Activated CD4-positive, alpha-beta T cell treated with anti-CD3 and anti-CD28 coated beads, Interleukin-2, amount 10 ng/mL, durations not matched to agents 24 days and 14 days (primary cell): ENCODE measurements at places on chromosomes 5 and 9. TPM values are rescaled to one million over a fixed set of nuclear protein-coding genes. Genes with fewer than 3 reads are reported as not detected.

Gene AGXT2
- total RNA-seq = not detected in 2 replicates

Gene DMRTA1
- total RNA-seq = not detected in 2 replicates

Gene DENND4C
- total RNA-seq = 13.6 and 16.8 TPM in 2 replicates

Gene DCANP1
- total RNA-seq = not detected in 2 replicates

Gene CORO2A
- total RNA-seq = 0.92 and 1.4 TPM in 2 replicates

Gene DDX4
- total RNA-seq = 0.19 and 0.40 TPM in 2 replicates

Gene MTREX
- 123 and 128 TPM in 2 replicates for total RNA-seq

Gene PROP1
- total RNA-seq = not detected in 2 replicates

Gene ALDOB
- not detected in 2 replicates for total RNA-seq

Gene SERF1A
- total RNA-seq = 7.3 and 8.8 TPM in 2 replicates

- no peak overlapping the region for H3K4me3 ChIP-seq
- H3K4me1 ChIP-seq = peaks cover 6% of the 10 kb centered on the region
- peak; percentile 93 for DNase-seq
- H3K36me3 ChIP-seq = no peaks in the 10 kb centered on the region
- H3K27me3 ChIP-seq = peaks cover 24% of the 10 kb centered on the region
- H3K27ac ChIP-seq = no peak overlapping the region
These were observed 22.0 kb downstream of the ENHO start for GRCh38 chr9:34500623-34501267.

DNA sequence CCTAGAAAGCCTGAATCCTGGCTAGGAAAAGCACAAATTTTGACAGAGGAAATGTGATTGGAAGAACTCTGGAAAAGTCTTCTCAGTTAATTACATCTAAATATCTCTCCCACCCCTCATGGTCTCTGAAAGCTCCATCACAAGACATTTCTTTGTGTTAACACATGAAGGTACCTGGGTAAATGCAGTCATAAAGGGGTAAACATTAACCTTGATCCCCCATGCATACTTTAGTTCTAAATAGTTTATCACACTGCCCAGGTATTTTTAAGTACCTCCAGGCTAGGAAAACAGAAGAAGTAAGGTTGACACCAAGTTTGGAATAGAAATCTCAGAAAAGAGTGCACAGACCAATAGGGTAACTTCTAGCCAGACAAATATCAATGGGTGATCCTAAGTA is 334.5 kb downstream of the PIK3R1 start:
- H3K4me1 ChIP-seq = no peaks in the 10 kb centered on the region
- DNase-seq = no peak
- H3K27ac ChIP-seq = no peak overlapping the region
- H3K36me3 ChIP-seq = no peaks in the 10 kb centered on the region

- H3K4me1 ChIP-seq = peaks cover 32% of the 10 kb centered on the region
- DNase-seq = peak; percentile 98
- H3K27ac ChIP-seq = peak within 1 kb of the TSS; percentile 94
- peaks cover 21% of the 10 kb centered on the region for H3K36me3 ChIP-seq
- H3K27me3 ChIP-seq = peaks cover 13% of the 10 kb centered on the region
- peak within 1 kb of the TSS; percentile 92 for H3K4me3 ChIP-seq
These were observed at the start of gene GADD45G for GRCh38 chr9:89604729-89605464. Gene GADD45G, plus strand, starts transcription at chr9:89605012. Its CDS starts 110 bp downstream, at chr9:89605122.

- peak overlapping the region; percentile 7 for H3K27ac ChIP-seq
- peaks cover 26% of the 10 kb centered on the region for H3K4me1 ChIP-seq
- H3K4me3 ChIP-seq = no peak overlapping the region
- H3K36me3 ChIP-seq = peaks cover 56% of the 10 kb centered on the region
- DNase-seq = no peak
These were observed 12.1 kb downstream of the MGAT1 start for GRCh38 chr5:180790524-180790923.

GRCh38 chr5:514101-514485 is 10.2 kb downstream of the SLC9A3 start:
- no peaks in the 10 kb centered on the region for H3K4me1 ChIP-seq
- peaks cover 19% of the 10 kb centered on the region for H3K27me3 ChIP-seq
- H3K4me3 ChIP-seq = no peak overlapping the region
- no peaks in the 10 kb centered on the region for H3K36me3 ChIP-seq

GRCh38 chr5:88929385-88929784 is 46.4 kb upstream of the MEF2C start:
- no peak for DNase-seq
- H3K27me3 ChIP-seq = no peaks in the 10 kb centered on the region
- H3K36me3 ChIP-seq = no peaks in the 10 kb centered on the region
- H3K4me3 ChIP-seq = no peak overlapping the region
- no peak overlapping the region for H3K27ac ChIP-seq
- no peaks in the 10 kb centered on the region for H3K4me1 ChIP-seq

GRCh38 chr5:171580502-171581265 is 161.2 kb downstream of the FGF18 start:
- H3K27ac ChIP-seq = no peak overlapping the region
- DNase-seq = no peak
- no peak overlapping the region for H3K4me3 ChIP-seq
- no peaks in the 10 kb centered on the region for H3K4me1 ChIP-seq

DNA sequence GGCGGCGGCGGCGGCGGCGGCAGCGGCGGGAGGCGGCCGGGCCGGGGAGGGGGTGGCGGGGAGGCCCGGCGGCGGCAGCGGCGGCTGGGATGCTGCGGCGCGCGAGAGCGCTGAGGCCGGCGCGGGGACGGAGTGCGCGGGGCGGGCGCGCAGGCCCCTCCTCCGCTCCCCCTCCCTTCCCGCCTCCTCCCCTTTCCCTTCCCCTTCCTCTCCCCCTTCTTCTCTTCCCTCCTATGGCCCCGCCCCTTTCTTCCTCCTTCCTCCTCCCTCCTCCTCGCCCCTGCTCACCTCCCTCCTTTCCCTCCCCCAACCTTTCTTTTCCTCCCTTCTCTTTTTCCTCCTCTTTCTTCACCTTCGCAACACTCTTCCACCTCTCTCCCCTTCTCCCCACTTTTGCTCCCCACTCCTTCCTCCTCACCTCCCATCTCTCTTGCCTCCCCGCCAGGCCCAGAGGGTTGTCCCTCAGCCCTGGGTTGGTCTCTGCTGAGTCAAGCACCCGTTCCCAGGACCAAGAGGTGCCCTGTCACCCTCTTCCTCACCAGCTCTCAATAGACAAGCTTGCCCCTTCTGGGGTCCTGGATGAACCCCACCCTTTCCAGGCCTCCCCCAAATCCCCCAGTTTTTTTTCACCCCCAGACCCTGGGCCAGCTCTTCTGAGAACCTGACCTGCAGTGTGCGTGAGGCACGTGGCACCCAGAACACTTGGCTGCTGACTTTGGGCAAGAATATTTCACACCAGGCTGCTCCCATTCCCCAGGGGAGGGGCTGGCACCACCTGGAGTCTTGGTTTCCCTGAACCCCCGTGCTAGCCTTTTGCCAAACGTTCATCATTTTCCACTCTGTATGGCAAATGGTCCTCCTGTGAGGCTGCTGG is at the start of gene SEMA4D:
Gene SEMA4D (minus strand): TSS at position 136 of the 874 bp plus-strand sequence. CDS start 92,657 bp downstream, outside the sequence.
- no peaks in the 10 kb centered on the region for H3K27me3 ChIP-seq
- H3K36me3 ChIP-seq = peaks cover 34% of the 10 kb centered on the region
- peaks cover 79% of the 10 kb centered on the region for H3K4me1 ChIP-seq
- DNase-seq = peak; percentile 86
- H3K4me3 ChIP-seq = peak within 1 kb of the TSS; percentile 92

GRCh38 chr9:86443992-86444391 is 89.8 kb upstream of the TUT7 start:
- H3K36me3 ChIP-seq = no peaks in the 10 kb centered on the region
- H3K4me3 ChIP-seq = no peak overlapping the region
- H3K27me3 ChIP-seq = peaks cover 3% of the 10 kb centered on the region
- no peak for DNase-seq

DNA sequence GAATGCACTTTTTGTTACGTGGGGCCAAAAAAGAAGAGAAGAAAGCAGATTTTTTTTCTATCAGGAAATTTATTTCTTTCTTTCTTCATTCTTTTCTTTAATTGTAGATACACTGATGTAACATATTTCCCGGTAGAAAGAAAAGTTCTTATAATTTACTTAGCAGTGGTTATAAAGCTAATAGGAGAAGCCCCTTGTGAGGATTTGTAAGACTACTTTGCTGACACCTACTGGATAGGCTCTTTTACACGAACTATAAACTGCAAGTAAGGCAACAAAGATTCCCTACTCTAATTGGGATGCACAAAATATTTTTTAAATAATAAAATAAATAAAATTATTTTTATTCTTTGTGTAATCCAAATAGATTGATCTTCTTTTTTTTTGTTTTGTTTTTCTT is 284.4 kb downstream of the DNAH5 start:
- H3K4me3 ChIP-seq = no peak overlapping the region
- H3K27ac ChIP-seq = no peak overlapping the region
- no peaks in the 10 kb centered on the region for H3K36me3 ChIP-seq
- H3K27me3 ChIP-seq = no peaks in the 10 kb centered on the region
- H3K4me1 ChIP-seq = no peaks in the 10 kb centered on the region

DNA sequence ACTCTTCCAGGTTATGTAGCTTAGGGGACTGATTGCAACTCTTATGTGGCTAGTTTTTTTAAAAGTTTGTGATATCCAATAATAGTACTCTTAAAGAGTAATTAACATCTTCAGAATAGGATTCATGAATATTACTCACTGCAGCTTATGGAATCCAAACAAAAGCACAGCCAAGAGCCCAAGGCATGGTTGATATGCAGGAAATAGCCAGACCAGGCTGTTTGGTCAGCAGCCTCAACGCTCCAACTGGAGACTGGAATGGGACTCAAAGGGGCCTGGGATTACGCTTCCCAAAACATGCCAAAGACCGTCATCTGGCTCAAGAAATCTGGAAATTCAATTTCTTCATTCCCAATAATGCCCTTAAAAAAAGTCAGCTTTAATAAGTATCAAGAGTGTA is 268.6 kb downstream of the SEC61B start:
- H3K27ac ChIP-seq = no peak overlapping the region
- H3K36me3 ChIP-seq = no peaks in the 10 kb centered on the region
- DNase-seq = no peak
- no peak overlapping the region for H3K4me3 ChIP-seq
- peaks cover 24% of the 10 kb centered on the region for H3K27me3 ChIP-seq

- no peaks in the 10 kb centered on the region for H3K27me3 ChIP-seq
- peaks cover 13% of the 10 kb centered on the region for H3K36me3 ChIP-seq
- peaks cover 24% of the 10 kb centered on the region for H3K4me1 ChIP-seq
These were observed 4.4 kb upstream of the ZDHHC12 start for GRCh38 chr9:128728298-128728697.

- no peak for DNase-seq
- no peaks in the 10 kb centered on the region for H3K4me1 ChIP-seq
- no peak overlapping the region for H3K27ac ChIP-seq
- H3K4me3 ChIP-seq = no peak overlapping the region
- H3K36me3 ChIP-seq = no peaks in the 10 kb centered on the region
- no peaks in the 10 kb centered on the region for H3K27me3 ChIP-seq
These were observed 200.1 kb downstream of the NSG2 start for GRCh38 chr5:174245516-174246075.

DNA sequence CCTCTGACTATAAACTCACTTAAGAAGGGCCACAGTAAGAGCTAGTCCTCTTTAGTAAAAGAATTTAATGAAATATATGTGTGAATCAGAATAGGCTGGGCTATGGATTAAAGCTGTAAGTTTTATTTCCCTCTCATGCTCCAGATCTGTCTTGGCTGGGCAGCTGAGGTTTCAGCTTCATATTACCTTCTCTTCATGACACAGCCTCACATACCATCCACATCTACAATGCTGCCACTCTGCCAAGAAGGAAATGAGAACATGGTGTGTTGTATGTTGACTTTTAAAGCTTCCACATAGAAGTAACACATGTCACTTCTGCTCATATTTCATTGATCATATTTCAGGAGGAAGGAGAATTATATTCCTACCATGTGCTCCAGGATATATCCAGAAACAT is 776.0 kb upstream of the ACO1 start:
- no peaks in the 10 kb centered on the region for H3K4me1 ChIP-seq
- H3K4me3 ChIP-seq = no peak overlapping the region
- H3K27me3 ChIP-seq = no peaks in the 10 kb centered on the region
- no peak for DNase-seq
- no peak overlapping the region for H3K27ac ChIP-seq
- no peaks in the 10 kb centered on the region for H3K36me3 ChIP-seq

- H3K4me3 ChIP-seq = no peak overlapping the region
- no peak for DNase-seq
- H3K27me3 ChIP-seq = peaks cover 4% of the 10 kb centered on the region
- H3K4me1 ChIP-seq = peaks cover 19% of the 10 kb centered on the region
- no peaks in the 10 kb centered on the region for H3K36me3 ChIP-seq
- no peak overlapping the region for H3K27ac ChIP-seq
These were observed 200.1 kb downstream of the GADD45G start for GRCh38 chr9:89804766-89805531.

GRCh38 chr5:66538126-66538525 is 58.1 kb upstream of the MAST4 start:
- DNase-seq = peak; percentile 41
- H3K4me1 ChIP-seq = peaks cover 9% of the 10 kb centered on the region
- no peaks in the 10 kb centered on the region for H3K36me3 ChIP-seq
- no peak overlapping the region for H3K4me3 ChIP-seq
- H3K27me3 ChIP-seq = peaks cover 3% of the 10 kb centered on the region

- no peak for DNase-seq
- H3K4me1 ChIP-seq = peaks cover 2% of the 10 kb centered on the region
- no peak overlapping the region for H3K27ac ChIP-seq
- H3K27me3 ChIP-seq = peaks cover 35% of the 10 kb centered on the region
- H3K4me3 ChIP-seq = no peak overlapping the region
These were observed 1.2 kb upstream of the DMRT1 start for GRCh38 chr9:840343-840742.

DNA sequence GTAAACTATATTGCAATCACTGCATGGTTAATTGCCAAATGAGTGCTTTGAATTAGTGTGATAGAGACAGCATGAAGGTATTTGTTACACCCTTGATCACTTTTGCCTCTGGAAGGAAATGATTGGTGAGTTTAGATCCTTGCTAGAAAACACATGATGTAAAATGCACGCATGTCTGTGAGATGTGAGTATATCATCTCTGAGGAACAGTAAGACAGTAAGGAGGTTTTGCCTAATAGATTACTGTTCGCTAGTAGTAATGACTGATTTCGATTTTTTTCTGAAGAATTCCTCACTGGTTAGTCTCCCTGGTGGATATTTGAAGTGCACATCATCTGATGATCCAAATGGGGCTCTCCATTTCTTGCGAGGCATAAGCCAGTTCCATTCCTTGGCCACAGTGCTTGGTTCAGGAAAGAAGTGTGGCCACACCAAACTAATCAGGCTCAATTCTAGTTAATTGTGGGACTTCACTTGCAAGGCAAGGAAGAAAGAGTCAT is 156.4 kb upstream of the ADRA1B start:
- DNase-seq = no peak
- no peaks in the 10 kb centered on the region for H3K36me3 ChIP-seq
- H3K4me1 ChIP-seq = peaks cover 9% of the 10 kb centered on the region
- no peak overlapping the region for H3K4me3 ChIP-seq

DNA sequence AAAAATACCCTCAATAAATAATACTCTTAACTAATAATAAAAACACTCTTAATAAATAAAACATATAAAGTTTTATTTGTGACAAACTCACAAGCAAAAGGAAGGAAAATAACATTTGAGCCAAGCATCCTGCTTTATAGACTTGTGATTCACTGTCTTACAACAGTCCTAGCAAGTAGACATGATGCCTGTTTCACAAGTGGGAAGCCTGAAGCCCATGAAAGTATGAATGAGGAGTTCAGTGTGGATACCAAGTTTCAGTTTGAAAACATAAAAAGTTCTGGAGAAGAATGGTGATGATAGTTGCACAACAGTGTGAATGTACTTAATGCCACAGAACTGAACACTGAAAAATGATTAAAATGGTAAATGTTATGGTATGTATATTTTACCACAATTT is 10.9 kb downstream of the HABP4 start:
- DNase-seq = no peak
- no peaks in the 10 kb centered on the region for H3K27me3 ChIP-seq
- no peak overlapping the region for H3K27ac ChIP-seq
- peaks cover 5% of the 10 kb centered on the region for H3K4me1 ChIP-seq

GRCh38 chr5:88882276-88883038 is 527 bp downstream of the MEF2C start:
- H3K27me3 ChIP-seq = peaks cover 59% of the 10 kb centered on the region
- peak overlapping the region; percentile 82 for H3K4me3 ChIP-seq
- H3K27ac ChIP-seq = no peak overlapping the region
- H3K4me1 ChIP-seq = peaks cover 20% of the 10 kb centered on the region
- H3K36me3 ChIP-seq = no peaks in the 10 kb centered on the region
